Hematopoietic multipotent progenitor cell (in vitro differentiated cells): ENCODE measurements at places on chromosomes 7 and 10. TPM values are rescaled to one million over a fixed set of nuclear protein-coding genes. Genes with fewer than 3 reads are reported as not detected.
A peak's percentile ranks its signal among the peaks of the same experiment; 100 is the strongest.

GRCh38 chr10:78116361-78116760 is 82.7 kb downstream of the RPS24 start:
- DNase-seq = no peak

- DNase-seq = peak; percentile 100
Observed at GRCh38 chr10:16817125-16818019, at the start of gene RSU1. Gene RSU1, minus strand, starts transcription at chr10:16817424. Its CDS starts 343 bp downstream, at chr10:16817081.

GRCh38 chr10:24385776-24386175 is 176.8 kb downstream of the KIAA1217 start:
- DNase-seq = no peak

- no peak for DNase-seq
Observed at GRCh38 chr10:61456095-61456789, 3.1 kb upstream of the TMEM26 start.

GRCh38 chr7:39683216-39683845 is 60.0 kb downstream of the RALA start:
- no peak for DNase-seq

The MACROH2A2 gene
- total RNA-seq = 2.2 TPM

GRCh38 chr10:3698312-3698711 is 86.7 kb downstream of the KLF6 start:
- no peak for DNase-seq

The CHST3 gene
- total RNA-seq = under 0.01 TPM
